ENCODE measurements at places on chromosomes 6 and 20.

DNA sequence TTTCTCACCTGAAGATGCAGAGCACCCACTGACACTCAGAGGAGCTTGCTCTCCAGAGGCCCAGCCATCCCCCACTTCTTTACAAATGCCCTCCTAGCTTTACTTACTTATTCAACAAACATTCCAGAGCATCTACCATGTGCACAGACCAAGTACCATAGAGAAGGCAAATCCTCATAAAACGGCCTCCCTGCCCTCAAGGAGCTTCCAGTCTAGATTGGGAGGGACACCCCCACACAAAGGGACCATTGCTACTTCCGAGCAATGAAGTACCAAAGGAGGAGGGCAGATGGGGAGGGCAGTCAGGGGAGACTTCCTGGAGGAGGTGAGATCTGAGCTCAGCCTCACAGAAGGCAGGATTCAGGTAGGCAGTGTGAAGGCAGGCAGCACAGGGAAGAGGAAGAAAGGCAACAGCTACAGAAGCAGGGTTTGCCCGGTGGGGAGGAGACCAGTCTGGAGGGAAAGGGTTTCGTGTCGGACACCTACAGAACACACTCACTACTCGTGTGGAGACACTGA is 108.0 kb downstream of the ZMYND8 start:
- DNase-seq: no peak

DNA sequence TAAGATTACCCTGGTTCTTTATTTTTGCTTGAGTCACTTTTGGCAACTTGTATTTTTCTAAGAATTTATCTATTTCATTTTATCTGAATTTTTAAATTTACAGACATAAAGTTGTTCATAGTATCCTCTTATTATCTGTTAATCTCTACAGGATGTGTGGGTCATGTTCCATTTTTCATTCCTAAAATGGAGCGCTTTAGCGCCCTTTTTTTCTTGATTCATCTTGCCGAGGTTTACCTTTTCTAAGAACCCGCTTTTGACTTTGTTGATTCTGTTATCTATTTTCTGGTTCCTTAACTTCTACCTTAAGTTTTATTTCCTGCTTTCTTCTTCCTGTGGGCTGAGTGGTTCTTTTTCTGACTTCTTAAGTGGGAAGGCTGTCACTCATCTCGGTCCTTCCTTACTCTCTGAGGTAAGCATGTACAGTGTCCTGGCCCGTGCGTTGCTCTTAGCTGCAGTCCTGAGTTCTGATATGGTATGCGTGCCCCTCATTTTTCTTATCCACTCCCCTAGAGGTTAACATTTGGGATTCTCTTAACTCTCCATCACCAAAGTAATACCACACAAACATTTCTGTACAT is 399.8 kb downstream of the CDC5L start:
- DNase-seq: no peak

GRCh38 chr20:10876558-10876957 is 202.8 kb upstream of the JAG1 start:
- DNase-seq: no peak

DNA sequence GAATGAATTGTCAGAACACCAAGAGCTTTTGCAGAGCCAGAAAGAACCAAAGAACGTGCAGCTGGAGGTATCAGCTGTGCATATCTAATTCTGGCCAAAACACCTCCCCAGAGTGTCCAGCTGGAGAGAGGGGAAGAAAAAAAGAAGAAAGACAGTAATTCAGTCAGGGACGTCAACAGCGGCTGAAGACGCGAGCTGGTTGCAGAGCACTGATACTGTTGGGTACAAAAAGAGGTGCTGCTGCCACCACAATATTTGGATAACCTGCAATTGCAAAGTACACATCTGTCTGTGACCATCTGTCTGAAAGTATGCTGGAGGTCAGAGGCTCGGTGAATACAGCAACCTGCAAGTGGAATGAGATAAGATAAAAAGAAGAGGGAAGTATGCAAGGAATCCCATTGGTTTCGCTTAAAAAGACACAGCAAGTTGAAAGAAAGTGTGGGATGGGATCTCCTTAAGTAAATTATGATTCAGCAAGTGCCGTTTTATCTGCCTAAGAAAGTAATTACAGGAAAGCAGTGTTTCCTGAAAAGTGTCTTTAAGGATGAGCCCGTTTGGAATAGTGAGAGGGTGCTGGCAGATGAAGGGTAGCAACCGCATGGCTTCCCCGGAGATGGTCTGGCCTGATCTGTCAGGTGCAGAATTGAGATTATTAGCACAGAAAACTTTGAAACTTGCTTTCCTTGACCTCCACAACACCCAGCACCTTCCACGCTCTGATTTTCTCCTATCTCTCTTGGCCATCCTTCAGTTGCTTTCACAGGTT is 189.9 kb upstream of the PRDM1 start:
- no peak for DNase-seq

DNA sequence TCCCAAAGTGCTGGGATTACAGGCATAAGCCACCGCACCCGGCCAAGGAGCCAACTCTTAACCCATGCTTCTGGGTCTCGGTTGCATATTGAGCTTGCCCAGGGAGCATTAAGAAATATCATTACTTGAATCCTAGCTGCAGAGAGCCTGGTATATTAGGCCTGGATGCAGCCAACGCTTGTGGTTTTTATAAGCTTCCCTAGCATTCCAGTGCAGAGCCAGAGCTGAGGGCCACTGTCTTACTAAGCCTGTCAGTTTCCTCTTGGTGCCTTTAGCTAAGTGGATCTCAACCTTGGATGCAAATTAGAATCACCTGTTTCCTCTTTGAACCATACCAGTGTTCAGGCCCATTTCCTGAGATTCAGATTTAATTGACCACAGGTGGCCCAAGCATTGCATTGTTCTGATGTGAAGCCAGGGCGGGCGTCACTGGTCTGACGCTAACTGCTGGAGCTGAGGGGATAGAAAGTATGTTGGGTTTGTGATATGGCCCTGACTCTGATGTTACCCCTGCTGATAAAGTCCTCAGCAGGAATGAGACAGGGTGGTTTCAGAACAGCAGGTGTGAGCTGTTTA is 76.3 kb downstream of the BTBD3 start:
- no peak for DNase-seq
